Activated CD4-positive, alpha-beta T cell treated with anti-CD3 and anti-CD28 coated beads, Interleukin-2, amount 50 U/mL, for 1 hour (primary cell): ENCODE measurements at places on chromosomes 6 and 20.

GRCh38 chr6:152136449-152136825 is 329.0 kb downstream of the ESR1 start:
- DNase-seq, result no peak

DNA sequence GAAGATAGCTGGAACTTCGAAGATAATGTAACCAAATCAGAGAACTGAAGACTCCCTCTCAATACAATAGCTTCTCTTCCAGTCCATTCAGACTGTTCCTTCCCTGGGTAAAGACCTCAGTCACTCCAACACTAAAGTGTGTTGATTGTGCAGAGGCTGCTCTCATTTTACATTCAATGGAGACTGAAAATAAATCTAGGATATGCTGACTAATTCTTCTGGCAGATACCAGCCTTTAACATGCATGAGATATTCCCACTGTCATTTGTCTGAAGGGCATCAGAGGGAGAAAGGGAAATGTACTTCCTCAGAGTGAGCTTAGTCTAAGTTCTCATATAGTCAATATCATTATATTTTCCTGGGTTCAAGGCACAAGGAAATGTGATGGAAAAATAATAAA is 166.4 kb upstream of the IRAK1BP1 start:
- DNase-seq, result no peak

- no peak for DNase-seq
Measured at GRCh38 chr20:34980543-34981233, 25.0 kb downstream of the MYH7B start.

- no peak for DNase-seq
Measured at GRCh38 chr6:53974941-53975340, 136.3 kb upstream of the MLIP start.

- no peak for DNase-seq
Measured at GRCh38 chr6:150008588-150008987, 16.7 kb downstream of the RAET1L start.

DNA sequence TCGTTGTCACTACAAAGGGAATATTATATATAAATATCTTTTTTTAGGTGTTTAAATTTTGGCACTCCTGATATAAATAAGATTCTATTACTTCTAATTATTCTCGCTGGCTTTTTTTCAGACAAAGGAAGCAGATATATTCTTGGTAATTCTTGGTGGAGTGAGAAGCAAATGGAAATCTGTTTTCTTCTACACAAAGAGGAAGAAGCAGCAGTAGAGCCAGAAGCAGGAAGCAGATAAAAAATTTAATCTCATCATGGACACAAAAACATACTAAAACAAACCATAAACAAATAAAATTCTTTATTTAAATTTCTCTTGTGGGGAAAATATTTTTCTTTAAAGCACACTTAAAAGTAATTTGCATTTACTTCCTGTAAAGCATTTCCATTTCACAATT is 3.7 kb upstream of the KIAA0319 start:
- no peak for DNase-seq

- no peak for DNase-seq
Measured at GRCh38 chr6:44618371-44618770, 230.9 kb downstream of the CDC5L start.

- DNase-seq, result no peak
Measured at GRCh38 chr6:132749111-132749510, 8.6 kb downstream of the VNN2 start.

- DNase-seq, result no peak
Measured at GRCh38 chr20:58691773-58692578, 624 bp upstream of the NPEPL1 start.

GRCh38 chr20:18645196-18645745 is 57.4 kb downstream of the DTD1 start:
- no peak for DNase-seq

GRCh38 chr6:101689156-101689555 is 295.6 kb downstream of the GRIK2 start:
- DNase-seq, result no peak

DNA sequence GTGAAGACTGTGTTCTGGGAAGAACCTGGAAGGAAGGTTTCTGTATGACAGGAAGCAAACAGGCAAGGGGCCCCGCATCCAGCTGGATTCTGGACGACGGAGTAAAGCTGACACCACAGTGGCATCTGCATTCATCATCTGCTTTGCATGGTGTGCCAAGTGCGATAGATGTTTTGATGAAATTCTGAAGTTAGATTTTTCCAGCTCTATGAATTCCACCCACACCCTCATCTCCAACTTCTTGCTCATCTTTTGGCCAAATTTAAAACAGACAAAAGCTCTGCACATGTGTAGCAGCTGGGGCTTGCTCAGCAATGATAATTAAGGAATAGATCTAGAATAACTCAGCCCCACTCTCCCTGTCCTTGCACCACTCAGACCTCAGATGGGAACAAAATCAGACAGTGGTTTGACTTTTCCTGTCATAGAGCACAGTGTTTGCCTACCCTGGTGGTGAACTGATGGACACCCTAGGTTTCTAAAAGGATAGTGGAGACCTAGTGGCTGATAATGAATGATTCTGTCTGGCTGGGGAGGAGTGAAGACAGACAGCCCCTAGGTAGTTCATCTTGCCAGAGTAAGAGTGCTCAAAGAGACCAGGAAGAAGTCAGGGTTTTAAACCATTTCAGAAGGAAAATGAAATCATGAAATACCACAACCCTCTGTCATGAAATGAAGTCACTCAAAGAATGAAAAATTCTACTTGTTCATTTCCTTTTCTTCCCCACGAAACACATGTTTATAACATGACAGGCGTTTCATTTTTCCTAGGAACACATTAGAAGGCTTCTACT is 85.8 kb downstream of the BCAS1 start:
- DNase-seq, result no peak

DNA sequence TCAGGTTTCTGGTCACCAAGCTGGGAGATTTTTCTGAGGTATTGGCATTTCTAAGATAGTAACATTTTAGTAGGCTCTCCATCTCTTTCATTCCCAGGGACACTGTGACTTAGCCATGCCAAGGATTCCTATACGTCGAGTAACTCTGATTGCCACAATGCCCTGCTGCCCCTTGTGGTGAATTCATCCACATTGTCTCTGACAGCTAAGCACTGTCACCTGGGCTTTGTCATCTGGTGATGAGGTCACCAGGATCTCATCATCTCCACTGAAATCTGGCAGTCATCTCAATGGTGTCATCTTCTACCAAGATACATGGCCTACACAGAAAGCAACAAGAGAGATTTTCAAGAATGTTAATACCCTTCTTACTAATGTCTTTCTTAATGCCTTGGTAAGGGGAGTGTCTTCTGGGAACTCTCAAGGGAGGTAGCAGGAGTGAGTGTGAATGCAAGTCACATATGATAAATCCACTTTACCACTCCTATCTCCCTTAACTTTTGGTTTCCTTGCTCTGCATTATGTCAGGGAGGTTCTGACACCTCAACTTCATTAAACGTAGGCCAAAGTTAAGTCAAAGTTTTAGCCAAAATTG is 246.7 kb downstream of the CD109 start:
- DNase-seq, result no peak

- no peak for DNase-seq
Measured at GRCh38 chr6:82268301-82268846, 20.8 kb upstream of the IBTK start.
